Dermis lymphatic vessel endothelial cell (primary cell): ENCODE measurements at places on chromosomes 7 and 10. TPM values are rescaled to one million over a fixed set of nuclear protein-coding genes. Genes with fewer than 3 reads are reported as not detected.

KCND2 gene
- total RNA-seq: under 0.01 and 0.09 TPM in 2 replicates

TFR2 gene
- 0.17 and 0.54 TPM in 2 replicates for total RNA-seq

CPA5 gene
- not detected in 2 replicates for total RNA-seq

IFIT3 gene
- 11.2 and 18.7 TPM in 2 replicates for total RNA-seq
